ENCODE measurements at places on chromosomes 16 and 17.

DNA sequence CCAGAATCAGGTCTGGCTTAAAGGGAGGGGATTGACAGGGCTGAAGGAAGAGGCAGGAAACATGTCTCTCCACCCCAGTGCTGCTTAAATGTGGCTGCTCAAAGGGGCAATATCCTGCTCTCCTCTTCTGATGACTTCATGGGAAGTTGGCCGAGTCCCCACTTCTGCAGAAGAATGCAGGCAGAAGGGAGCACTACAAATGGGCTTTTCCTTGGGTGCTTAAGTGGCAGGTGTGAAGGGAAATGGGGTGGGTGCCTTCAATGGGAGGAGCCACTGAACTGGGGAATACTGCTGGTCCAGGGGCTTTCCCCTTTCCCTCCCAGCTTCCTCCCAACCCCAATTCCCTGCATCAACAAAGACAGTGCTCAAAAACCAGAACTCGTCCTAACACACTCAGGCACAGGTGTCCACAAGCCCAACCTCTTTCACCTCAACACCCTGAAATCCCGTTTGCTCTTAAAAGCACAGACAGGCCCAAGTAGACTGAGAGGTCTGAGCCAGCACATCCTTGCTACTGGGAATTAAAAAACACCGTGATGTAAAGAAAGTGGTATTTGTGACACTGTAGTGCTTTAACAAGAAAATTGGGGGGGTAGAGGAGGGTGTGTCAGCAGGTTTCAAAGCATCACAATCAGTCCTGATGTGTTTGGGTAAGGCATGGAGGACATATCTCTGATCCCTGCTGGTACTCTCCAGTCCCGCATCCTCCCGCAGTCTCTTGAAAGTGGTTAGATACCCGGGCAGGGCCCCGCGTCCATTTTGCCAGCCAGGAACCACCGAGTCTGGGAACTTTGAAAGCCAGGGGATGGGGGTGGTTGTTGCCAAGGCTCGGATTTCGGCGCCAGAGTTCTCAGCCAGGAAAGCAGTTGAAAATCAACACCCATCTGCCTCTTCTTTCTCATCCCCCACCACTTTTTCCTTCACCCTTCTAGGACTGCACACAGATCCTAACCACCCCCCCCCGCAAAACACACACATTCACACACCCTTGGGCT lies 1.6 kb downstream of the CA10 start:
- DNase-seq: no peak

DNA sequence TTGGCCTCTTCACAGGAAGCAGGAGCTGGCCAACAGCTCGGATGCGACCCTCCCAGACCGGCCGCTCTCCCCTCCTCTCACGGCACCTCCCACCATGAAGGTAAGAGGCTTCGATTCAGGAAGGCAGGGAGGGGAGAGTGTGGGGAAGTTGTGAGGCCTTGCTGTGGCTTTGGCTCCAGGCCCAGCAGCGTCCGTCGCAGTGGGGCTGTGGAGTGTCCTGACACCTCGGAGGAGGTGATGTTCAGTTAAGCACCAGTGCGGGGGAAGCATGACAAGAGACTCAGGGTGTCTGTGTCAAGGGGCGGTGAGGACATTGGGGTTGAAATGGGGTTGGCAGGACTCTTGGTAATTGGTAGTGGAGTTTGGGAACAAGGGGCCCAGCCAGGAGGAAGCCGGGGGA lies 109.0 kb downstream of the RAP1GAP2 start:
- no peak for DNase-seq

DNA sequence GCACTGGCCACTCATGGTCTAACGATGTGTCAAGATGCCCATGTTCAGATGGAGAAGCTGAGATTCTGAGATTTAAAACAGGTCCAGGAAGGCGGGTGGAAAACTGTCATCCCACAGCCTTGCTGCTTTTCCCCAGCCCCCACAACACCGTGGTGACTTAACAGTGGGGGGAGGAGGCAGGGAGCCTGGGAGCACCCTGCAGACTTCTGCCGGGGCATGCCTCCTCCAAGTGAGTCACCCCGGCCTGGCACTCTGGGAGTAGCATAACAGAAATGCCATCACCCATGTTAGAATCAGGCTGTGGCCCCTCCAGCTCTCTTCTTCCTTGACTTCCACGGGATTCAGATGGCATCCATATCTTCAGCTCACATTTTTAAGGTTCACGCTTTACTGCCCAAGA lies 164.8 kb downstream of the CBLN1 start:
- DNase-seq: no peak

DNA sequence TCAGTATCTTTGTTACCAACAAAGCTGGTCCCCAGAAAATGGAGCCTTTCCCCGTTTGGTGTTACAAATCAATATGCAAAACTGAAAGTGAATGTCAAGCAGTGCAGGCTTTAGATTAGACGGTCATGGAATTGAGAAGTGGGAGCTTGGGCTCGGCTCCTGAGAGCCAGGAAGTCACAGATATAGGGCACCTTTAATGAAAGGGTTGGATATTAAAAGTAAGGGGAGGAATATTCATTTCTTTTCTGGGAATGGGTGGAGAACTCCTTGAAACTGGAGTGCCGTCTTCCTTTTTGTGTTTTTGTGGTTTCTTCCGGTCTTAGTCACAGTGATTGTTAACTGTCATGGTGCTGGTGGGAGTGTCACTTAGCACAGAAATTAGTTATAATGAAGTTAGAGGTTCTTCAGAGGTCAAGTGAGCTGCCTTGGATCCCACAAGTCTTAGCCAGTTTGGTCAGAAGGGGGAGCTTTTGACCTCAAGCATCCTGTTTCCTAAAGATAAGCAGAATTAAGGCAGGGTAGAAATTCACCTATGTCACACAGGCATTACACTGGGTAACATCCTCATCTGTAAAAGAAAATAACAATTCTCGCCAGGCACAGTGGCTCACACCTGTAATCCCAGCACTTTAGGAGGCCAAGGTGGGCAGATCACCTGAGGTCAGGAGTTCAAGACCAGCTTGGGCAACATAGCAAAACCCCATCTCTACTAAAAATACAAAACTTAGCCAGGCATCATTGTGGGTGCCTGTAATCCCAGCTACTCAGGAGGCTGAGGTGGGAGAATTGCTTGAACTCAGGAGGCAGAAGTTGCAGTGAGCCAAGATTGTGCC lies 9.6 kb upstream of the EIF1 start:
- DNase-seq: peak; percentile 65

- DNase-seq: no peak
Observed at GRCh38 chr16:51267681-51268080, 116.6 kb upstream of the SALL1 start.

- DNase-seq: no peak
Observed at GRCh38 chr17:63631062-63631461, 8.8 kb downstream of the MAP3K3 start.

DNA sequence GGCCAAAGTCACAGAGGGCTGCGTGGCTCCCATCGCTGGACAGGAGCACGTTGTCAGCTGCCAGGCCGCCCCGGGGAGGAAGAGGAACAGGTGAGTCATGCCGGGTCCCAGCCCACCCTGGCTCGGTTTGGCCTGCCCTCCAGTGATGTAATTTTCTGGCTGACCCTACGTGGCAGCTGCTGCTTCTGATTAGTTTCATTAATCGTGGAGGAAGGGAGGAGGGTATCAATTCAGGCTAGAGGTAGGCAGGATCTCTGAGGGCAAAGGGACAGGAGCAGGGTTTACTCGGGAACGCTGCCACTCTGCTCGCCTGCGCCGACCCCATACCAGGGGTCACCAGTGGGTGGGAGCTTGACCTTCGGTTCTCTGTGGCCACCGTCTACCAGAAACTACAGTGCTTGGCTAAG lies 11.7 kb upstream of the SPATA32 start:
- DNase-seq: no peak

- DNase-seq: no peak
Observed at GRCh38 chr16:77331043-77331442, 103.8 kb downstream of the ADAMTS18 start.

DNA sequence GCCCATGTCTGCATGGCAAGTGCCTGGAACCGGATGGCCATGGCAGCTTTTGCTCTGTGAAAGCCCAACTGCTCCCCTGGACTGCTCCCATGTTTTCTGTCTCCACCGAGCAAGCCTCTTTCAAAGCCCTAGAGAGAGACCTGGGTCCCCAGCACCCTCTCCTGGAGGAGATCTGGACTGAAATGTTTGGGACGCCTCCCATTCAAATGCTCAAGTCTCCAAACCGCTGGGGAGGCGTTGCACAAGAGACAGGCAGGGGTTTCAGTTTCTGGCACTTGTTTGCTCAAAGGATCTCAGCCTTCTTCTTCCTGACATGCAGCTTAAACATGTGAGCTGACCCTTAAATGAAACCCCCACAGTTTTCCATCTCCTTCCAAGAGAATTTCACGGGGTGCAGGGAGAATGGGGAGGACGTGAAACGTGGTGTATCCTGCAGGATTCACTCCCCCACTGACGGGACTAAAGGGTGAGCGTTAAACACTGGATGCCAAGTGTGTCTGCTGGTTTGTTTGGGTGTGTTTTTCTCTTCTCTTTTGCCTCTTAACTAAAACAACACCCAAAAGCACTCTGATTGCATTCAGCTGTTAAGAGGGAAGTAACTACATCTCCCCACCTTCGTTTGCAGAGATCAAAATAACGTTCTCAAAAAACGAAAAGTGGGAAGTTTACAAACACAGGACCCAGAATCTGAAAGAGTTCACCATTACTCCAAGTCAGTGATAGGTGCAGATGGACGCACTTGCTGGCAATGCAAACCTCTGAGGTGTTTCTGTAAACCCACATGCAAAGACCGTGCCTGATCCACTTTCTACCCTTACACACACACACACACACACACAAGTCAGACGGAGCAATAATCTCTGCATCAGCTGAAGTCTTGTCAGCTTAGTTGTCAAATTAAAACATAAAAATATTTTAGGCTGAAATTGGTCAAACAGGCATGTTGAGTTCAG lies 256.9 kb downstream of the C16orf95 start:
- no peak for DNase-seq

- no peak for DNase-seq
Observed at GRCh38 chr17:50268026-50268425, 6.2 kb upstream of the TMEM92 start.

GRCh38 chr17:78252111-78252634 lies 20.7 kb downstream of the TMEM235 start:
- no peak for DNase-seq

DNA sequence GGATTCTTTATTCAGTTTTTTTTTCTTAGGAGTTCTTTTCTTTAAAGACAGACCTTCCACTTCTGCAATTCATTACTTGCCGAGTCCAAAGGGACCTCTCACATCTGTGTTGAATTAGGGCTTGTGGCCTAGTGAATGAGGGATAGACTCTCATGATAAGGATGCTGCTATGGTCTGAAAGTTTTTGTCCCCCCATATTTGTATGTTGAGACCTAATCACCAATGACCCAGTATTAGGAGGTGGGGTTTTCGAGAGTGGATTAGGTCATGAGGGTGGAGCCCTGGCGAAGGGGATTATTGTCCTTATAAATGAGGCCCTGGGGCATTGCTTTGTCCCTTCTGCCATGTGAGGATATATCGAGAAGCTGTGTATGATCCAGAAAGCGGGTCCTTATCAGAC lies 9.5 kb downstream of the KRT12 start:
- DNase-seq: no peak

DNA sequence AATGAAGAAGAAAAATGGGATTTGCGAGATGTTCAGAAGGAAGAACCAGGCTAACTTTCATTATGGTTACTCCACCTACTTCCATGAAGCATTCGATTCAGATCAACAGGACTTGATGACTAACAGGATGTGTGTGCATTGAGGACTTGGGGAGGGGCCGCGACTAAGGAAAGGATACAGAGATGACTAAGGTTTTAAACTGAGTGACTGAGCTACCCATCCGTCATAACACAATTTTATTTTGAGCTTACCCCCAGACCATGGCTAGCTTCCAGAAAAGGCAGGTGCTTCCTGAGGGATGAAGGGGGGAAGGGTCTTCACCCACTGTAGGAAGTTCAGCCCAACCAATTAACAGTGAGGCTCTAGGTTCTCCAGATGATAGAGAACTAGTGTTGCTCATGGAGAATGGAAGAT lies 2.5 kb upstream of the CDYL2 start:
- DNase-seq: peak; percentile 50

GRCh38 chr16:25896411-25896810 lies 204.7 kb downstream of the HS3ST4 start:
- DNase-seq: no peak

GRCh38 chr16:11755022-11755760 lies 12.5 kb upstream of the TXNDC11 start:
- DNase-seq: no peak

GRCh38 chr16:88650749-88651275 lies at the start of gene CYBA:
Gene CYBA (minus strand): TSS chr16:88651053. CDS start chr16:88651013, 40 bp downstream.
- peak; percentile 83 for DNase-seq

DNA sequence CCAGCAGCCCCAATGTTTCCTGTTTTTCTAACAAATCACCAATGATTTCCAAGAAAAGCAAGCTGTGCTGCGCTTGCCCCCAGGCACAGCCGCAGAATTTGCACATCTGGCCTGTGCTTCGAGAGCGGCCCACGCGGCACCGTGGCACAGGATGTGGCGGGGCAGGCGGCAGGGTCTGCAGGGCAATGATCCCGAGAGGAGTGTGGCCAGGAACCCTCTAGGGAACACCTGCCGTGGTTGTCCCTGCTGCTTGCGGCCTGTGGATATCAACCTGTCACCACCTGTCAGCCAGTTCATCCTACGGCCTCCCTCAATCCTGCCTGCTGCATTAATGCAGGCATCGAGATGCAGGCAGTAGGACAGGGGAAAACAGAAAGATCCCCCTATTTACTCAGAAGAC lies 24.0 kb downstream of the PIK3R5 start:
- DNase-seq: no peak

DNA sequence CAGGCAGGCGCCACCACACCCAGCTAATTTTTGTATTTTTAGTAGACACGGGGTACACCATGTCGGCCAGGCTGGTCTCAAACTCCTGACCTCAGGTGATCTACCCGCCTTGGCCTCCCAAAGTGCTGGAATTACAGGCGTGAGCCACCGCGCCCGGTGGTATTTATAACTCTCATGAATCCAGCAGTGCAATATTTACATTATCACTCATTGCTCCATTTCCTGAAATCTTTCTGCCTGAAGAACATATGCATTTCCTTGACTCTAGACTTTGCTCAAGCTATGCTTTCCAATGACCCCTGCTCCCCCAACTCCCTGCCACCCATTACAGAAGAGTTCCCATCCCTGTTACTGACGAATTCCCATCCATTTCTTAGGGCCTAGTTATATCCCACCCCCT lies 19.7 kb upstream of the NDUFAB1 start:
- no peak for DNase-seq

DNA sequence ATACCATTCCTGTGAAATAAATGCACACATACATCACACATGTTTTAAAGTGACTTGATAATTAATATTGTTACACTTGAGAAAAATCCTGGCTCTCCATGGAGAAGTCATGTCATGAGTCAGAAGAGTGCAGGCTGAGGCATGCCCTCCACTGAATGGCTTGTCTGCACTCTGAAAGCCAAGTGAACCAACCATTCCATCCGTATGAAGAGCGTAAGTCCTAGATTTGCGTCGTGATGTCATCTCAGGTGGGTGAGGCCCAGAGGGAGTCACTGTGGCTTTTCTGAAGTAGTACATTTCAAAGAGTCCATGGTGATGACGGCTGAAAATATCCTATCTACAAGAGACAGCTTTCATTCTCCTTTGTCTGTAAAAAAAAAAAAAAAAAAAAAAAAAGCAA lies 83.5 kb upstream of the IRX5 start:
- DNase-seq: no peak

- no peak for DNase-seq
Observed at GRCh38 chr17:14919631-14920213, 345.4 kb downstream of the PMP22 start.

Data from stimulated activated CD4-positive, alpha-beta T cell treated with anti-CD3 and anti-CD28 coated beads, Interleukin-12 subunit alpha, Interleukin-12 subunit beta, amount 100 ng/mL, for 48 hours (primary cell).